ENCODE measurements at places on chromosomes 11 and 22.

DNA sequence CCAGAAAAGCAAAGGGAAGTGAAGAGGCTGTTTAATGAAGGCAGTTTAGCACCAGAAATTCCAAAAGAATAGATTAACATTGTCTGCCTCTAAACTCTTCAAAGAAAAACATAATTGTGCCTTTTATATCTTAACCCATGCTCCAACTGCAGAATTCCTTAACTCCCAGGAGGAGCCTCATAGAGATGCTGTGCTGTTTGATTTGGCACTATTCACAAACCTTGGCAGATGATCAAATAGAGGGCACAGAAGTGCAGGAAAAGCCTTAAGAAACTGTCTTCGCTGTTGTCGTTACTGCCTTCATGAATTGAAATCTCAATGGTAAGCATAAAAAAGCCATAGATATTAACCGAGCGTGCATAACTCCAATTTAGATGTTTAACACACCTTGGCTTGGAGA, 124.1 kb upstream of the MPPED2 start:
- DNase-seq = no peak

GRCh38 chr11:96122601-96123074, 198.7 kb upstream of the MTMR2 start:
- no peak for DNase-seq

- DNase-seq = no peak
Measured at GRCh38 chr11:48049036-48049435, 68.7 kb downstream of the PTPRJ start.

DNA sequence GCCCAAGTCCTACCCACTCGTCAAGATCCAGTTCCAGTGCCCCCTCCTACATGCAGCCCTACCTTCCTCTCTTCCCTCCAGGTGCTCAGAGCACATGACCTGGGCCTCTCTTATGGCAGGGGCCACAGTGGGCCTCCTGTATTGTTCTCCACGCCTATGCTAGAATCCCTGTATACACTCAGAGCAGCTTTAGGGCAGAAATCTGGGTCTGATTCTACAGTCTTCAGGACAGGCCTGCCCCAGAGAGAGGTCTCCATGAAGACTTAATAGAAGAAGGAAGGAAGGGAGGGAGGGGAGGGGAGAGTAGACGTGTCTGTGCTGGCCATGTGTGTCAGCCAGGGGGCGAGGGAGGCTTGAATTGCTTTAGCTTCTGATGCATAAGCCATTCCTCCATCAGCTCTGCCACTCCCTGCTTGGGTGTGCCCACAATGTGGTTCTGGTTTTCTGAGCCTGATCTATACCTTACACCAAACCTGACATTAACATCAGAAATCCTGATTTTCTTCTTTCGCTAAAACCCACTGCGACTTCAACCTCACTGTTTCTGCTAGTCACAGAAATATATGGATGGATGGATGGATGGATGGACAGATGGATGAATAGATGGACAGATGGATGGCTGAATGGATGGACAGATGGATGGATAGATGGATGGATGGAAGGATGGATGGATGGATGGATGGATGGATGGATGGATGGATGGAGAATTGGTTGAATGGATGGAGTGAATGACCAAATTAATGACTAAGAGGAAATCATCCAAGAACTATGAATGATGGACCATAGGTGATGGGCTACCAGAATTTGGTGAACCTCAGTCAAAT, 56.6 kb upstream of the PRDM11 start:
- DNase-seq = no peak

DNA sequence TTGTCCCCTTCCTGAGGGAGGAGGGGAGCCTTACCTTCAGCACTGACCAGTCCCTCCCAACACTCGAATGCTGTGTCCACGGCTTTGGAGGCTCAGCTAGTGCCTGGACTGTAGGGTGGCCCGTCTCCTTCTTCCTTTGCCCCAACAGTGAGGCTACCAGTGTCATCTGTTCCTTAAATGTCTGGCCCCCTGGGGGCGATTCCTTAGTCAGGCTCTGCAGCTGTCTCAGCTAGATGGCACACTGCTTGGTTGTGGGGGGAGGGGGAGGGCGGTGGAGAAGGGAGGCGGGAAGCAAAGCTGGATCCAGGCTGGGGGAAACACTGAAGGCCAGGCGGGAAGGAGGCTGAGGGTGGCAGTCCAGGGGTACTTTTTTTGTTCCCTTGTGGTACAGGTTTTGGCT, at the start of gene IGSF22:
Gene IGSF22, minus strand, starts transcription at position 149 of the 400 bp plus-strand sequence. CDS start 1,952 bp downstream, outside the sequence.
- no peak for DNase-seq

Data from renal cortical epithelial cell (primary cell).